NCI-H1092 (cell line): ENCODE measurements at places on chromosomes 3 and 15.

- DNase-seq, result peak; percentile 25
Observed at GRCh38 chr15:73318463-73319351, 50.1 kb downstream of the HCN4 start.

DNA sequence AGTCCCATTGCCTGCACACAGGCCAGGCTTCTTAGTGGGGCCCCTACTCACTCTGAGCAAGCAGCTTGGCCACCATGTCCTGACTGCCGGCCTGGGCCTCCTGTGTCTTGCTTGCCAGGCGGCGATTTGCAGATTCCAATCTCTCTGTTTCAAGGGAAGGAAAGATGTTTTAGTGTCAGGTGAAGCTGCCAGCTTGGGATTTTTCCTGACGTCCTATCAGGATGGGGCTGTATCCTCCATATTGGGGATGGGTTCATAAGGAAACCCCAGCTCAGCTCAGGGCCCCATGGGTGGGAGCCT is 8.5 kb downstream of the AMOTL2 start:
- DNase-seq, result no peak

- no peak for DNase-seq
Observed at GRCh38 chr3:56001991-56002390, 466.3 kb downstream of the ERC2 start.

DNA sequence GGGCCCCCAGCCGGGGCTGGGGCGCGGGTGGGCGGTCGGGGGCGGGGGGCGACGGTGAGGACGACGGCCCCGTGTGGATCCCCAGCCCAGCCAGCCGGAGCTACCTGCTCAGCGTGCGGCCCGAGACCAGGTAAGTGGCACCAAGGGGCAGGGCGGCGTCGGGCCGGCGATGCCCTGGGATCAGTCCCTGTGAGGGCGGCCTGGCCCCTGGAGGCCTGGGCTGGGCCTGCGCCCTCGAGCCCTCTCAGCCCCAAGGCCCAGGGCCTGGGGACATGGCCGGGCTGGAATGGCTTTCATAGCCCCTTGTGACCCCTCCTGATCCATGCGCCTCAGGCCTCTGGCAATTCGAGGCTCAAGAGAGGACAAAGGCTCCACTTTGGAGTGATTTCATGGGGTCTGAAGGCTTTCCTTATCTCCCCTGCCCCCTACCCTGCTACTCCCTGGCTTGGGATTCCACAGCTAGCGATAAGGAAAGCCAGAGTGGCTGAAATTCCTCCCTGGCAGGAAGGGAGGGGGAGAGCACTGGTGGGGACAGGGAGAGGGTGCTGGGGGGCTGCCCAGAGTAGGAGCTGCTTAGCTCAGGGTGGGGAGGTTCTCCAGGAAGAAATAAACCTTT is 418 bp downstream of the ALPK3 start:
- DNase-seq, result no peak

DNA sequence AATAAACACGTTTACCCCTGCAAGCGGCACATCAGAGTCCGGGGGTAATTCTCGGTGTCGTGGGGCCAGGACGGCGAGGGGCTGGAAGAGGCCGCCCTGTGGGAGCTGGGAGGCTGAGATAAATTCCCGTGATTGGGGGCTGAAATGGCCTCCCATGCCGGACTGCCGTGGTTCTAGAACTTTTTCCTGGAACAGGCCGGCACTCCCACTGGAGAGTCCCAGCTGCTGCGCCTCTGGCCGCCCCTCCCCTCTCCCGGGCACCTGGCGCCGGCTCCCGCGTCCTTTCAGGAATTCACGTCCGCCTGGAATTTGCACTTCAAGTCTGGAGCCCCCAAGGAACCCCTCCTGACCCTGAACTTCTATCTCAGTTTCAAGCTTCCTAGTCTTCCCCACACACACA is 10.8 kb upstream of the LRRC2 start:
- DNase-seq, result no peak

GRCh38 chr15:47412136-47412535 is 305.2 kb upstream of the SEMA6D start:
- peak; percentile 35 for DNase-seq

DNA sequence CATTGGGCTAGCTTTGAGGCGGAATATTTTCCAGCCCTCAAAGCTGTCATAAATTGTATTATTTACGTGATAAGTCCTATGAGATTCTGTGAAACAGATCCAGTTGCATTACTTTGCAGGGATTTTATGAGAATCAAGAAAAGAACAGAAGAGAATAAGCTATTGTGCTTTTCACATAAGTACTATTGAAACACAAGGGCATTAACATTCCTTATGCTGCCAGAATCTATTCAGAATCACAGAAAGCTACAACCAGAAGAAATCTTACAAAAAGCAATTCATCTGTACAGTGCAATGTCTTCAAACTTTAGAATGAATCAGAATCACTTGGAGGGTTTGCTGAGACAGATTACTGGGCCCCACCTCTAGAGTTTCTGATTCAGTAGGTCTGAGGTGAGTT is 10.6 kb upstream of the CACNA1D start:
- DNase-seq, result no peak

DNA sequence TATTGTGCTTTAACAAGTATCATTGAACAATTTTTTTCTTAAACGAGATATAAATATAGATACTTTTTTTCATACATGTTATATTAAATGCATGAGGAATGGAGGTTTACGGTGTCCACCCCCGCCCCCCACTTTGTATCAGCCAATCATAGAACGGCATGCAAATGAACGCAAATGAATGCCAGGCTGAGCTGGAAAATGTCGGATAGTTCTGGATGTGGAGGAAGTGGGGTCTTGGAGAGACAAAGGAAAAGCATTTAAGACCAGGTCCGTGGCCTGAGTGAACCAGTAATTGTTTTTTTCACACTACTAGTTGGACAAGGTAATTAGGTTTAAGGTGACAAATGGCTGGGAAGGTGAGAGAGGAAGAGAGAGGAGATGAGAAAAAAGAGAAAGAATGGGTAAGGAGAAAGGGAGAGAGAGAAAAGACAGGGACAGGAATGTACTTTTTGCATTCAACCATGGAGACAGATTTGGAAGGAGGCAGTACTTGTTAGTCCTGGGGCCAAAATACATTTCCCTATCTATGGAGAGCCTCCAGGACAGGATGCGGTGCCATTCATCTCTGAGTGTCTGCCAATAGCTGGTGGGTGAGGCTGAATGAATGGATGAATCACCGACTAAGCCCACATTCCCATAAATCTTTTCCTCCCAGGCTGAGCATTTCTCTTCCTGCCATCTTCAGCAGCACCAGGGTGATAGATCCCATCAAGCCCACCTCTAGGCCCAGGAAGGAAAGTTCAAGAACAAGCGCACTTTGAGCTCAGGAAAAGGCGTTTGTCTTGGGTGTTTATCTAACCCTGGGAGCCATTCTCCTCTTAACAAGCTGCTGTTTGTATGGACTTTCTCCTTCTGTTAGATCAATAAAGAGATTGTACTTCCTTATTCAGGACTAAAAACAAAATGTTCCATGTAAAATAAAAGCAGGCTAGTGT is 1.4 kb upstream of the RAD18 start:
- DNase-seq, result no peak

- no peak for DNase-seq
Observed at GRCh38 chr3:182671541-182671940, 121.8 kb upstream of the ATP11B start.

DNA sequence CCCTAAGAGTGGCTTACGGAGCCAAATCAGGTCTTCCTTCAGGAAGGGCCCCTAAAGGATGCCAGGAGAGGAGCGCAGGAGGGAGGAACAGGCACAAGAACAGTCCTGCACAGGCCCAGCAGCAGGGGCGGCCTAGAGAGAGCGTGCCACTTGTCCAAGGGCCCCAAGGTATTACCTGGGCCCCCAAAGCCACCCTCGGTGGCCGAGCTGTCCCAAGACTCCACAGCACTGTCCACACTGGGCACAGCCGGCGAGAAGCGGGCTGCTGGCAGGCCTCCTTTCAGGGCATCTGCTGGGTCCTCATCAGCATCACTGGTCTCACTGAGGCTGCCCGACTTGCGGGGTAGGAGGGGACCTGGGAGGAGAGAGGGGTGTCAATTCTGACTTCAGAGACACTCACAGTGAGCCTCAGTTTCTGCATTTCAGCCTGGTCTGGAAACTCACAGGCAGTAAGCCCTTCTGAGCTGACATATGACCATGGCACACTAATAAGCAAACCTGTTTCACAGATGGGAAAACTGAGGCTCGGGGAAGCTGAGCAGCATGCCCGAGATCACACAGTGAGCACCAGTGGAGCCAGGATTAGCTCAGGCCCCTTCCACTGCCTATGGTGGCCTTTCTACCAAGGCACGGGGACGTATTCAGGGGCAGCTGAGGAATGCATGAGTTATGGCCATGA is 33.4 kb downstream of the GRIP2 start:
- no peak for DNase-seq

- no peak for DNase-seq
Observed at GRCh38 chr3:105832644-105833043, 36.2 kb downstream of the CBLB start.

GRCh38 chr3:23949784-23950183 is 4.7 kb downstream of the NR1D2 start:
- peak; percentile 2 for DNase-seq

GRCh38 chr3:65178703-65179102 is 490.9 kb upstream of the ADAMTS9 start:
- DNase-seq, result no peak

DNA sequence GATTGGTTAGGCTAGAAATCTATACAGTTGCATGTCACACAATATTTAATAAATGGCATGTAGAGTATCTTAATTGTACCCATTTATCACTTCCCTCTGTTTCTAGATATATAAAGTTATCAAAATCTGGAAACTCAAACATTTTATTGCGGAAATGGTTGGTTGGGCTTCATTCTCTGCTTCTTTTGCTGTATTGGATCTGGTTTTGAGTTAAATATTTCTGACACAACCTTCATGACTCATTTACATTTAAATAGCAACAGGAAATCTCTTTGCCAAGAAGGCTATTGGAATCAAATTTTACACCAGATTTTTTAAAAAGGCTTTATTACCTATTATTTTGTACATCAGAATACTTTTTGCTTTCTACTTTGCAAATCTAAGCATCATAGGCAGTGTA is 153.8 kb downstream of the EBLN2 start:
- no peak for DNase-seq

DNA sequence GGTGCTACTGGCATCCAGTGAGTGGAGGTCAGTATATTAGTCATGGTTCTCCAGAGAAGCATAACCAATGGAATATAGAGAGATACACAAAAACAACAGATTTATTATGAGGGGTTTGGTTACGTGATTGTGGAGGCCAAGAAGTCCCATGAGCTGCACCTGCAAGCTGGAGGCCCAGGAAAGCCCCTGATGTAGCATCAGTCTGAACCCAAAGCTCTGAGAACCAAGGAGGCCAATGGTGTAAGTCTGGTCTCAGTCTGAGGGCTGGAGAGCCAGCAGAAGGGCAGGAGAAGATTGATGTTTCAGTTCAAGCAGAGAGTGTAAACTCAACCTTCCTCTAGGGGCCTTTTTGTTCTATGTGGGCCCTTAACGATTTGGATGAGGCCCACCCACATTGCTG is 144.1 kb downstream of the KLF13 start:
- no peak for DNase-seq

GRCh38 chr3:14943042-14943441 is 4.3 kb upstream of the NR2C2 start:
- no peak for DNase-seq

DNA sequence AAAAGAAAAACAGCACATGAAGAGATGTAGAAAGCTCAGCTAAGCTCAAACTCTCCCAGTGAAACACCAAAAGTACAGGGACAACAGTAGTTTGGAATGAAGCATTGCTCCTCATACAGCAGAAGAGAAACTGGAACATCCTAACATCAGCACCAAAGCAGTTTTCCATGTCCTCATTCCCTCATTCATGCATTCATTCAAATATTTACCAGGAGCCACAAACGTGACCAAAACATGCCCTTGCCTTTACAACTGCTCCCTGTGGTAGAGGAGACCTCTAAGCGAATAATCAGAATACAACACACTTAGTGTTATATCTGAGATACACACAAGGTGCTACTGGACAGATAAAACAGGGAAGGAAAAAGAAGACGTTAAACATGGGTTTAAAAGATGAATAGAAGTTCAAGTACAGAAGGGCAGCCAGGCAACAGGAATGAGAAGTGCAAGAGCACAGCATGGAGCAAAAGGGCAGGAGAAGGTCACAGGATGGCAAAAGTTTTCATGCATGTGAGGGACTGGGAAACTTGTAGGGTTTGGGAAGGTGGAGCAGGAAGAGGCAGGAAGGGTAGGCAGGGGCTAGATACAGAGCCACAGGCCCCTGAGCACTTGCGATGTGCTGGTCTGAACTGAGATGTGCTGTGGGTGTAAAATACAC is 58.5 kb upstream of the LMCD1 start:
- no peak for DNase-seq

DNA sequence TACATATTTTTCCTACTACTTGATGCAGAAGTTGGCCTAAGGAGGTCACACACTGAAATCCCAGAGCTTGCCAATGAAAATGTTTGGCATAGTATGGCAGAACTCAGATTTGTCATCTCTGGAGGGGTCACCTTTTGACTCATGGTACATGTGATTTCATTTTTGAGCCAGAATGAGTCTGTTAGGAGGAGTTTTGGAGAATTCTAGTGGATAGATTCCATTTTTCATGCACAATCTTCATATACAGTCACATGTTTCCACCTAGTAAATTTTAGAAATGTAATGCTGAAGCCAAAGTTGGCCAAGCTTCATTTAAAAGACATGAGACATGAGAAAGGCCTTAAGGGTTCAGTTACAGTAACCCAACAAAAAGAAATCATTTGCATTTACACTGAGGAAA is 97.8 kb upstream of the IGSF10 start:
- DNase-seq, result no peak

DNA sequence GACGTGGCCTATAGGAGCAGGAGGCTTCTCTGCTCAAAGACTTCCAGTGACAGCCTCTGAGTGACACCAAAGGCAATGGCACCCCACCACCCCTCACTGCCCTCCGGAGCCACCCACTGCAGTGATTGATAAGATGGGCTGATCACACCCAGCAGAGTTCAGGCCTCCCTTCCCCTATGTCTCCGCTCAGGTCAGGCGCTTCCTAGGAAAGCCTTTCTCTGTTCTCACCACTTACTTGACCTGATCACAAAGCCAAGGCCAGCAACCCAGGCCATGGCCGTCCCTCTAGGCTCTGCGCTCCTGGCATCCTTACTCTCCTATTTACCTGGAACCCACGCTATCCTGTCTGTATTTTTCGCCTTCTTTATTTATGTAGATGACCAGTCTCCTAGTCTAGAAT is 282.3 kb downstream of the OCA2 start:
- no peak for DNase-seq

- DNase-seq, result no peak
Observed at GRCh38 chr15:31160297-31160696, 58.8 kb upstream of the TRPM1 start.

GRCh38 chr15:28955160-28955992 is 69.6 kb downstream of the APBA2 start:
- DNase-seq, result peak; percentile 26

GRCh38 chr15:32908135-32908801 is 190.5 kb downstream of the GREM1 start:
- no peak for DNase-seq

- no peak for DNase-seq
Observed at GRCh38 chr3:195823280-195823679, 11.6 kb upstream of the MUC4 start.

GRCh38 chr15:69511015-69511414 is 58.4 kb downstream of the RPLP1 start:
- DNase-seq, result no peak
